CD4-positive, alpha-beta memory T cell (primary cell): ENCODE measurements at places on chromosomes 2 and 18.

DNA sequence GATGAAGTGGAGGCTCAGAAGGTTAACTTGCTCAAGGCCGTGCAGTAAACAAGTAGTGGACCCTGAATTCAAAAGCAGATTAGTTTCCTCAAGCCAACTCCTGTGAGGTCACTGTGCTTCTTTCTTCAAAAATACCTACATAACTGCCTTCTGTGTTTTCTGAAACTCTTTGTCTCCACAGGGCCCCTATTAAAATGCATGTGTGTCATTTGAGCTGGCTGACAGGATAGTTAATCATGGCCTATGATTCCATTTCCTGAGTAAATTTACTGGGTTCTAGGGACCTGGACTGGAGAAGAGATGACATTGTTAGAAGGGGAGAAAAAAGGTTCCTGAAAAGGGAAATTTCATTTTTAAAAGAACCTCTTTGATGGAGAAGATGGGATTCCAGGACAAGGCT is 12.9 kb upstream of the DTNA start:
- DNase-seq, result no peak

DNA sequence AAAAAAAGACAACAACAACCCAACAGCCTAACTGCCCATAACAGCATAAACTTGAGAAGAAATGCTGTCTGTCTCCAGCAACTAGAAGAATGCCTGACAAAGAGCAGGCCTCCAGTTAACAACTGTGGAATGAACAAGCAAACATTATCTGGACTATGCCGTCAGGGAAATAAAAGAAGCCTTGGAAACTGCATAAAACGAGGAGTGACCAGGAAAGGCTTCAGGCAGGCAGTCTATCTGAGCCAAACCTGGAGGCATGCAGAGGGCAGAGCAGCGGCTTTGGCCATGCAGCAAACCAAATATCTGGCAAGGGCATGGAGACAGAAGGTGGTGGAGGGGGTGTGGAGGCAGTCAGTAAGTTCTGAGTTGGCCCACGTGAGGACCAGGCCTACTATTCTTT is 11.1 kb downstream of the HES6 start:
- DNase-seq, result no peak

DNA sequence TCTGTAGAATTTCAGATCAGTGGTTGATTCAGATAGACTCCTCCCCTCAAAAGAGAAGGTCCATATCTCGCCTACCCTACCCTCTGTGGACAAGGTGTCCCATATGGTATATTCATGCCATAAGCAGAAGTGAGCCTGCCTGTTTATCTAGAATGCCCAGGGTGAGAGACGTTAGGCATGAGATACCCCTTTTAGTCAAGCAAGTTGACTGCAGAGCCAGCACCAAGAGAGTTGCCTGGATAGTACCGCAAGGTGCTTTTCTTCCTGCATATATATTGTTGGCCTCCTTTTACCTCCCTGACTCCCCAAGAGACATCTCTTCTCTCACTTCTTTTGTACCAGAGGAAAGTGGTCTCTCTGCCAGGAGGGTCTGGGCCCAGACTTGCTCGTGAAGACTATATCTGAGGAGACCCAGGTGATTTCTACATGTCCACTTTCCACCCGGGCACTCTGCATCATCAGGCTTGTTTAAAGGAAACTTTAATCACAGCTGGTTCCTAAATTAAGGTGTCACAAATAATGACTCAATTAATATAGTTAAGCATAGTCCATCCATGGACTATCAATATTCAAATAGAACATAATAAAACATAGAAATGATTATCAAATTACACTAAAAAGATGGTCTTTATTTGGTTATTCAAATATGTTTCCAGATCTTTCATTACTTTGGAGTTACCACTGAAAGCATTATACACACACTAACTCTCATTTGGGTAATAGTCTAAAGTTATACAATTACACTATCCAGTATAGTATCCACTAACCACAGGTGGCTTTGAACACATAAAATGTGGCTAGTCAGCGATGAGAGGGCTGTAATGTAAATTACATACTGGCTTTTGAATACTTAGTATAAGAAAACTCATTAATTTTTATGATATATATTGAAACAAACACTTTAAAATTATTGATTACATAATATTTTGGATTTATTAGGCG is 4.1 kb downstream of the ITGA4 start:
- DNase-seq, result no peak

DNA sequence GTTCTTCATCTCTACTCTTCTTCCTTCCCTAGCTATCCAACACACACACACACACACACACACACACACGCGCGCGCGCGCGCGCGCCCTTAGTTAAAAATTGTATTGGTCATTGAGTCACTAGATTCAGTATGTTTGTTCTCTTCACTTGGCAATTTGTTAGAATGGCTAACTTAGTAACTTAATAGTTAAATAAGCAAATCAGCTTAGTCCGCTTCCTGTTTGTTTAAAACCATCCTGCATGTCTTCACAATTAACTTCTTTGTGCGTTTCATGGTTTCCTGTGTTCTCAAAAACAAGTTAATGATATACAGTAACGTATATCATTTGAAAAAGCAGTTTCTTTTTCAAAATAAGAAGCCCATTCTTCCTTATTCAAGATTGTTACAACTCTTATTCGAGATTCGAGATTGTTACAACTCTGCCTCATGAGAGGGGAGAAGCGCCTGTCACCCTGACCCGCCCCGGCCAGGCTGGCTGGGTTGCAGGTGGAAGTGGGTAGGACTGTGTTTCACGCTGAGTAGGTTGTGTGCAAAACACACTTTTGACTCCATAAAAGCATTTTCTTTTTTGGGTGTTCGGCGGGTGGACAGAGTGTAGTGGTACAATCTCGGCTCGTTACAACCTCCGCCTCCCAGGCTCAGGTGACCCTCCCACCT is 9.5 kb upstream of the CNNM3 start:
- peak; percentile 80 for DNase-seq

DNA sequence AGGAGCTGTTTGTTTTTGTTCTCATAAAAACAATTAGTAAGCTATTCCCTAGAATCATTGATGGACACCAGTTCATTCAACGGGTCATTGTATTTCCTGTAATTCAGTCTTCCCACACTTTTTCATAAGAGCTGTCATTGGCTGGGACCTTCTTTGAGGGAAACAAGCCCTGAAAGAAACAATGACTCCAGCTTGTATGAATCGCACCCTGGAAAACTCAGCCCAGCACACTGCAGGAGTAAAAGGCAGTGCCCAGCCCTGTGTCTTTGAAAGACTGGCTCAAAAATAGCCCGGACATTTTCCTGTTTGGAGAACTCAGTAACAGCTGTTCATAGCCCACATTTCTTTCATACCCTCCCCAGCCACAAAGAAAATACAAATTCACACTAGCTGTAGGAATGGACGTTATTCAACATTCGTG is 81.5 kb downstream of the NCKAP5 start:
- DNase-seq, result no peak

DNA sequence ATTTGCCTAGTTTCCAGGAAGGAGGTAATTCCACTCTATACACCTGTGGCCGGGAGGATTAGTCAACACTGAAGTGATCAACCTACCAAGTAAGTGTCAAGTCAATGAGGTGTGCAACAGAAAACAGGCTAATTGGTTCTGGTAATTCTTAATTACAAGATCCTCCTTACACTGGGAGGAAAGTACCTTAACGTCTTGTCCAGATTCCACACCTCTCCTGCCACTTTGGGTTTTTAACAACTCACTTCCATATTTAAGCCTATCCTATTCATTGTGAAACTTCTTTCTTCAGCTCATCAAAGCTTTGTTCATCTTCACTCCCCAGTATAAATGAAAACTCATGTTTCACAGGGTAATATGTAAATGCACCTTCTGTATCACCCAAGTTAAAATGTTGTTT is 22.0 kb upstream of the MAP4K4 start:
- DNase-seq, result no peak

DNA sequence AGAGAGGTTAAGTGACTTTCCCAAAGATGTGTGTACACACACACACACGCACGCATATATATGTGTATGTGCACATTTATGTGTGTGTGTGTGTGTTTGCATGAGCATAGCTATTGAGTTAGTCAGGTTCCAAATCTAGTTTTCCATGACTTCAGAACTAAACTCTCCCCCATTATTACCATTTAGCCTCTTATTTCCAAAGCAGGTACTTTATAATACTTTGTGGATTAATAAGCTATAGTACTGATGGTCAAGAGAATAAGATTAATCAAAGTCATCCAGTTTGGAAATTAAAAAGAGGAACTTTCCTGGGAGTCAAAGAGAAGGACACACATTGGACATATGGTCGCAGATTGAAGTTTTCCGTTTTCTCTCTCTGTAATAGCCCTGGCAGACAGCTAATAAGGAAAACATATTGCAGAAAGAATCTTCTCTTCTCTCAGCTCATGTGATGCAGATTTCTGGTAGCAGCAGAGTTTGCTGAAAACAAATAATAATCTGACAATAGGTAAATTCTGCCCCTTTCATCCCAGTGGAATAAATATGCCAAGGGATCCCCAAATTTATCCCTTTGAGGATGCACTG is 410.9 kb upstream of the TCF4 start:
- DNase-seq, result no peak

DNA sequence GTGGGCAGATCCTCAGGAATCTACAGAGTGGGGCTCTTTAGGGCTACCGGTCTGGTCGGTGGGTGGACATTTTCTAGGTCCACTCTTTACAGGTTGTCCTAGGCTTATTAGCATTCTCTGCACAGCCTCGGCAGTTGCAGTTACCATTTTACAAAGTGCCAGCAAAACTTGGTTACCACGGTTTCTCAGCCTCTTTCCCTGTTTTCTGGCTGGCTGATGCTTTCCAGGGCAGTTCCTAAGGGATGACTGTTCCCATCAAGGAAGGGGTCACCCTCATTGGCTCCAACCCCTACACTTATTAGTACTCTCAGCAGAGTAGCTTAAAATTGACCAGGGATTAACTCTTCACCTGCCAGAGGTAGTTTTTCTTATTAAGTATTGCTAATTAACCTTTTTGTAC is 2.0 kb upstream of the AQP4 start:
- no peak for DNase-seq

GRCh38 chr18:55439056-55439455 is 148.9 kb downstream of the TCF4 start:
- DNase-seq, result no peak

DNA sequence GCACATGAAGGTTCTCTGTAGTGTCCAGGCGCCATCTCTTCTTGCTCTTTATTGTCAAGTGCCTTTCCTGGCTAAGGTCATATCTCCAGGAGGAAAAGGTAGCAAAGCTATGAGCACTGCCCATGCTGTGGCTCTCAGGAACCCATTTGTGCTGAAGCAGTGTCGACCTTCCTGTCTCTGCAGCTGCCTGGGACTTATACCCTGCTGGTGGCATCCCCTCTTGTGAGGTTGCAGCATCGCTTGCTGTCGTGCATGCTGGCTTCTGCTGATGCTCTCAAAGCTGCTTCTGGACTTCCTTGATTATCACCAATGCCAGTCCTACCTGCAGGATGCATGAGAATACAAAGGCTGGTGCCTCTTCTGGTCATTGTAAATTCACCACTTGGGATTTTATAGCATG is 22.1 kb upstream of the PTPN2 start:
- no peak for DNase-seq
